ENCODE measurements at places on chromosomes 1 and 21. TPM values are rescaled to one million over a fixed set of nuclear protein-coding genes. Genes with fewer than 3 reads are reported as not detected.
A peak's percentile ranks its signal among the peaks of the same experiment; 100 is the strongest.

DNA sequence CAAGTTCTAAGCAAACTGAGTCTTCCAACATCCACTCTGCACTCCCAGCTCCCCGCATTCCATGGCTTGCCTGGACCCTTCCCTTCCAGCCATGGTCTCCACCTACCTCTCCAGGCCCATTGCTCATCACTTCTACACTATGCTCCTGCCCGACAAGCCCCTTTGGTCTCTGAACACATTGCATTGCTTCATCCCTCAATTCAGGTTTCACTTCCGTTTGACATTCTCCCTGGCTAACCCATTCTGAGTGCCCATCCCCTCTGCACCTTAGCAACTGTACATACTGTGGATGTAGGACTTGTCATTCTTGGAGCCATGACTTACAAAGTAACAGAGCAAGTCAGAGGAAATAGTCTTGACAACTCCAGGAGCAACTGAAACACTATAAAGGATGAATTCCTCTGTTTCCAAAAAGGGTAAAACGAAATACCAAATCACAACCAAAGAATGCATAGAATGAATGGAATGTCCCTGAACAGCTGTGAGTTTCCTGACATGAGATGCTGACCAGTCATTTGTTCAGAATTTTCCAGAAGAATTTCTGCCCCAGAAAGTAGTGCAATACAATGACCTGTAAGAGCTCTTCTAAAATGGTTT is 66.7 kb downstream of the KCNJ6 start:
- no peak for DNase-seq

GRCh38 chr21:17674106-17674505 is 61.4 kb upstream of the BTG3 start:
- no peak for DNase-seq

DNA sequence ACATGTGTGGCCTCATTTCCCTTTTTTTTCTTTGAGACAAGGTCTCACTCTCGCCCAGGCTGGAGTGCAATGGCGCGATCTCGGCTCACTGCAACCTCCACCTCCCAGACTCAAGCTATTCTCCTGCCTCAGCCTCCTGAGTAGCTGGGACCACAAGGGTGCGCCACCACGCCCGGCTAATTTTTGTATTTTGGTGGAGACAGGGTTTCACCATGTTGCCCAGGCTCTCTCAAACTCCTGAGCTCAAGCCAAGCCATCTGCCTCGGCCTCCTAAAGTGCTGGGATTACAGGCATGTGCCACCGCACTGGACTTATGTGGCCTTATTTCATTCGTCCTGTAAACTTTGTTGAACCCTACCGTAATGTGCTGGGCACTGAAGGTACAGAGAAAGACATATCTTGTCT is 569 bp upstream of the WARS2 start:
- peak; percentile 12 for DNase-seq

DNA sequence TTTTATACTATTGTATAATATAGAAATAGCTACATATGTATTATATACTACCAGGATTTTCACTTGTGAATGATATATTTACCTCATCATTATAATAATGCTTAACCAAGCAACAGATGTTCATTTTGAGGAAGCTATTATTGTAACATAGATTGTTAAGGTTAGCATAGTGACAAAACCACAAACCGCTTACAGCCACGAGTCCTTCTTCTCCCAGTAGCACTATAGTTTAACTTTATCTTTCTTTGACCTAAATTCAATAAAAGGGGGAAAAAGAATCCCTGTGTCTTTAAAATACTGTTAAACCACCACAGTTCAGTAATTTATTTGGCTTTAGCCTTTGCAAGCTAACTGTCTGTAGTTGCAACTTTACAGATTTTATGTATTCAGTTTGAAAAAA is 1039.4 kb upstream of the B3GALT2 start:
- no peak for DNase-seq

- no peak for DNase-seq
These were observed 15.9 kb upstream of the EPB41 start for GRCh38 chr1:28898405-28898881.

- DNase-seq, result no peak
These were observed 12.6 kb upstream of the PPM1J start for GRCh38 chr1:112727716-112728115.

DNA sequence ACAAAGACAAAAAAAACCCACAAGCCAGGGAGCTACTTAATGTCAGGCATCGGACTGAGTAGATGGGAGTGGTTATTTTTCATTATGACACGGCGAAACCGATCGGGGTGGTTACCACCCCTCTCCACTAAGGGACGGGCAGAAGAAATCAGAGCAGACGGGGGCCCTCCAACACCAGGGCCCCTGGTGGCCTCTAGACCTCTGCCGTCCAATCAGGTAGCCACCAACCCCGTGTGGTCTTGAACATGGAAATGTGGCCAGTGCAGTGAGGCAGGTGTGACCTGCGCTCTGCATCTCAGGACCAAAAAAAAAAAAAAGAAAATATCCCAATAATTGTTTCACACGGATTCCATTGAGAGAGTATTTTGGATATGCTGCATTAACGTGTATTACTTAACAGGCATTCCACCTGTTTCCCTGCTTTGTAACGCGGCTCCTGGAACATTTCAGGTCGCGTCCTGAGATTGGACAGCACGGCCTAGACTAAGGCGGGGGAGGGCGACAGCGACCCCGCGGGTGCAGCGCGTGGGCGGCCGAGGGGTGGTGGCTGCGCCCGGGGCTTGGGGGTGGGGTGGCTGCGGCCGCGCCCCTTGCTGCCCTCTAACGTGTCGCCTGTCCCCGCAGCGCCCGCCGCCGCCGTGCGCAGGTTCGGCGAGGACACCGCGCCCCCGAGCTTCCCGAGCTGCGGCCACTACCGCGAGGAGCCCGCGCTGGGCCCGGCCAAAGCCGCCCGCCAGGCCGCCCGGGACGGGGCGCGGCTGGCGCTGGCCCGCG is 48.3 kb downstream of the SIM2 start:
- no peak for DNase-seq

- DNase-seq, result no peak
These were observed 1397.0 kb upstream of the ADGRL4 start for GRCh38 chr1:80403471-80403893.

DNA sequence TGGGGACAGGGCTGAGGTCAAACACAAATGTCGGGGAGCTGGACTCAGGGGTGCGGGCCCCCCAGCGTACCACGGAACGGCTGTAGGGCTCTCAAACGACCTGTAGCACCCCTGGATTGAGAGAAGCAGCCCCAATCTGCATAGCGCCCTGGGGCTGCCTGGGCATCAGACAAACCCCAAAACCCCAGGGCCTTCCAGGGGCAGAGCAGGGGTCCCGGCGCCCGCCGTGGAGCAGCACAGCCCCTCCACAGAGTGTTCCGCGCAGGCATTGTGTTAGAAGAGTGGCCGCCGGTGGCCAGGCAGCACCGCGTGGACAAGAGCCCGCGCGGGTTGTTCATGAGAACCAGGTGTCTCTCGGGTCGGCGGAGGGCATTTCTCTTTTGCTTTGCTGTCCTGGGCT is 64.2 kb upstream of the ARHGEF16 start:
- no peak for DNase-seq

DNA sequence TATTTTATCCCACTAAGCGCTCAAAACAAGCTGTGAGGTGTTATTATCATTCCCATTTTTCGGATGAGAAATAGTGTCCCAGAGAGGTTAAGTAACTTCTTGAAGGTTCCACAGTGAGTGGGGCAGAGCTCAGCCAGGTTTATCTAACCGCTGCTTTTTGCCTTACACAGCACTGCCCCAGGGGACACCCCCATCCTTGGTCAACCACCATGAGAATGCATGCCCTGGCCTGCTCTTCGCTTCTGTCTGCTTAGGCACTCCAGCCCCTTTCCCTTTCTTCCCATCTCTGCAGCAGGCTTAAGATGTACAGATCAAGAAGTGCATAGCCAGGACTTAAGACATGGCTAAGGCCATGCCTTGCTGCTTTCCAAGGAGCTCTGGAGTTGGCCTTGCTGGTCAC is 159.0 kb upstream of the CD34 start:
- DNase-seq, result no peak

DNA sequence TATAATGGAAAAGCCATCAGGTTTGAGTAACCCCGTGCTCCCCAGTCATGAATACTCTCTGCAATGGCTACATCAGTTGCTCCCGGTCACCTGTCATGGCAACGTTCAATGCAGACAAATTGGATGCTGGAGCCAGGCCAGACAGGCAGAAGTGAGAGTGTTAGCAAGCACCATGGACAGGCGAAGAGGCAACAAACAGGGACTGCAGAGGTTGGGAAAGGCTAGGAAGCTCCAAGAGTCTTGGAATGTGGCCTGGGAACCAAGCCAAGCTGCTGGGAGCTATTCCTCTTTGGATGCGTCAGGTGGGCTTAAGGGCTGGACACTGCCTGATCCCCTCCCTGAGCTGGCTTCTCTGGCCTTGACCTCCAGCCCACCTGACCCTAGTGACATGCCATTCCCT is 102.9 kb downstream of the ACTL8 start:
- DNase-seq, result no peak

DNA sequence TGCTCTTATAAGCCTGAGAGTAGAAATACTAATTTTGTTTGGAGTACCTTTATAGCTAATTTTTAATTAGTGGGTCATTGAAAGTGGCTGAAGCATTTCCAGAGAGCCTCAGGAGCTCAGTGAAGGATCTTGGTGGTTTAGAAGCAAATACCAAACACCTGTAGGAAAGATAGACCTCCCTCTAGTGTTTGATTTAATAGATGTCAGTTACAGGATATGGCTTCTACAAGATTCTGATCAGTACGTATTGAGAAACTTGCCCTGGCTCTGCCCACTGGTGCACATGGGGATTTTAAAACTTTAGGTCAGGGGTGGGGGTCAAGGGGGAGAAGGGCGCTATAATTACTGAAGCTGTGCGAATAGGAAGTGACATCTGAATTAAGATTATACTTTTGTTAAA is 122.2 kb downstream of the POU2F1 start:
- DNase-seq, result no peak

- DNase-seq, result no peak
These were observed 53.2 kb upstream of the LRRC8D start for GRCh38 chr1:89767618-89768017.

- DNase-seq, result no peak
These were observed 29.6 kb upstream of the AGL start for GRCh38 chr1:99820546-99820945.

- no peak for DNase-seq
These were observed 6.7 kb upstream of the SLC9A1 start for GRCh38 chr1:27161594-27161993.

- no peak for DNase-seq
These were observed 56.1 kb downstream of the SLAMF6 start for GRCh38 chr1:160466961-160467360.

- DNase-seq, result no peak
These were observed 16.8 kb downstream of the GNAI3 start for GRCh38 chr1:109565241-109565640.

GRCh38 chr21:31555741-31556191 is 103.7 kb upstream of the SOD1 start:
- no peak for DNase-seq

DNA sequence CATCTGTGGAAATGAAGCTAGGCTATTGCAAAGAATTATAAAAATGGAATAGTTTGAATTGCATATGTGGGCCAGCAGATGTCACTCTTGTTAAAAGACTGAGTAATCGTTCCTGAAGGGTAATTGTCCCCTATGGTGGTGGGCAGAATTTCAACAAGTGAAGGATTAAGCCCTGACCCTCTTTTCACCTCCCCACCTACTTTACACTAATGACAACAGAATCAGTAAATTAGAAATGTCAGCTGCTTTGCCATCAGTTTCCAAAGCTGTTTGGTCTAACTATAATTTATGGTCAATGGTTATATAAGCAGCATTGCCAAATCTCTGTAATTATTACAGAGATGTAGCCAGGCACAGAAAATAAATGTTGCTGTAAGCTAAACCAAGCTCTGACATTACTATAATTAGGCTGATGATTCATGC is 898.6 kb downstream of the AMY1C start:
- DNase-seq, result no peak

DNA sequence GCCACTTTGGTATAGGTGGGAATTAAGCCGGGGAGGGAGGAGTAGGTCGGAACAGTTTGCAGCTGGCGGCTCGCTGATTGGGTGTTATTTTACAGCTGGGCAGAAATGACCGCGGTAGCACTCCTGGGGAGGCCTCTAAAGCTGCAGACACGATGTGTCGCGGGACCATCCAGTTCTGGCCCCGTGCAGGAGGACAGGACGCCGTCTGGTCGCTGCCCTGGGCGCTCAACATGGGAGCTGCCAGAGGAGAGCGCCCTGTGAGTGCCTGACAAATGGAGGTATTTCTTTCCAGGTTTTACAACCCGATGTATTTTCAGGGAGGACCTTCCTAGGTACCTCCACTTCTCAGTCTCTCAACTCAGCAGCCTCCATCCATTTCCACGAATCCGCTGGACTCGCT is 46.2 kb downstream of the CDC7 start:
- no peak for DNase-seq

DNA sequence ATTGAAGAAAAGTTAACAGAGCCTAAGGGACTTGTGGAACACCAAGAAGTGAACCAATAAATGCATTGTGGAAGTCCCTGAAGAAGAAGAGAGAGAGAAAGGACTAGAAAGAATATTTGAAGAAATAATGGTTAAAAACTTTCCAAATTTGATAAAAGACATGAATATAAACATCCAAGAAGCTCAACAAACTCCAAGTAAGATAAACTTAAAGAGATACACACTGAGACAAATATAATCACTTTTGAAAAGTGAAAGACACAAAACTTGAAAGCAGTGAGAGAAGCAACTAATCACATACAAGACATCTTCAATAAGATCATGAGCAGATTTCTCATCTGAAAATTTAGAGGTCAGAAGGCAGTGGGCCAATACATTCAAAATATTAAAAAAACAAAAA is 91.2 kb downstream of the MPZL1 start:
- no peak for DNase-seq

- DNase-seq, result no peak
These were observed 384.4 kb upstream of the CAMK1G start for GRCh38 chr1:209198961-209199750.

GRCh38 chr1:119715542-119715941 is 3.8 kb downstream of the PHGDH start:
- no peak for DNase-seq

DNA sequence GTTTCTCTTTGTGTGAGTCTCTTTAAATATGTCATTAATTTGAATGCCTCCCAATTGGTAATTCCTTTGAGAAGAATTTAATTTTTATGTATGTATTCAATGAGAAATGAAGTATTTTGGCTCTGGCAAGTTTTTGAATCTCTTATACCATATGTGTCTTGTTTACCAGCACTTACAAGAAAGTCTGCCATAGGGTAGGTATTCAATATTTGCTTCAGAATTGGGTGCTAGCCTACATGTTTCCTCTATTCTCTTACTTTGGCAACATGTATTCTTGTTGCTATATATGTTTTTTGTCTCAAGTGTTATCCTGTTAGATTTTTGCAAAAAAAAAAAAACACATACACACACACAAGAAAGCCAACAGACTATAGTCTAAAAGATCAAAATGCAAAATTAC is 350.5 kb upstream of the PRMT6 start:
- DNase-seq, result no peak

The INKA2 gene
- total RNA-seq, result 34.6 TPM

The OR10Z1 gene
- not detected for total RNA-seq

The TBX19 gene
- 0.21 TPM for total RNA-seq

The SELE gene
- 0.75 TPM for total RNA-seq

The RNF19B gene
- total RNA-seq, result 16.3 TPM

The PEAR1 gene
- total RNA-seq, result 5.5 TPM

The ADAMTS5 gene
- 4.4 TPM for total RNA-seq

The SLC6A9 gene
- total RNA-seq, result 0.60 TPM

The OR2L2 gene
- not detected for total RNA-seq

The TFF3 gene
- total RNA-seq, result 2.3 TPM

The PRAMEF14 gene
- not detected for total RNA-seq

The RGL1 gene
- total RNA-seq, result 18.5 TPM

The LCE1A gene
- total RNA-seq, result not detected

The TFF2 gene
- total RNA-seq, result not detected

The SPRR5 gene
- total RNA-seq, result not detected

The KCNJ9 gene
- total RNA-seq, result not detected

The LCE2C gene
- not detected for total RNA-seq
